AG08395 (cell line): ENCODE measurements at places on chromosomes 5 and 9.

- DNase-seq, result no peak
Measured at GRCh38 chr5:133698646-133699526, 86.5 kb upstream of the FSTL4 start.

DNA sequence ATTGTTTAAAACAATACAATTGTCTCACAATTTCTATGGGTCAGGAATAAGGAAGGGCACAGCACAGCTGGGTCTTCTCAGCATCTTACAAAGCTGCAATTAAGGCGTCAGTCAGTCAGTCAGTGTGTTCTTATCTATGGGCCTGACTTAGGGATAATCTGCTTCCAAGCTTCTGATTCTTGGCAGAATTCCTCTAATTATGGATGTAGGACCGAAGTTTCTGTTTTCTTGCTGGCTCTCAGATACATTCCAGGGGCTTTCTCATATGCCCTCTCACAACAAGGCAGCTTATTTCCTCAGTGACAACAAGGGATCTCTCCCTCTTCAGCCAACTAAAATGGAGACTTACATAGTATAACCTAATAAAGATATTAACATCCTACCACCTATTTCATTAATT, 1925.3 kb upstream of the ACO1 start:
- DNase-seq, result no peak

DNA sequence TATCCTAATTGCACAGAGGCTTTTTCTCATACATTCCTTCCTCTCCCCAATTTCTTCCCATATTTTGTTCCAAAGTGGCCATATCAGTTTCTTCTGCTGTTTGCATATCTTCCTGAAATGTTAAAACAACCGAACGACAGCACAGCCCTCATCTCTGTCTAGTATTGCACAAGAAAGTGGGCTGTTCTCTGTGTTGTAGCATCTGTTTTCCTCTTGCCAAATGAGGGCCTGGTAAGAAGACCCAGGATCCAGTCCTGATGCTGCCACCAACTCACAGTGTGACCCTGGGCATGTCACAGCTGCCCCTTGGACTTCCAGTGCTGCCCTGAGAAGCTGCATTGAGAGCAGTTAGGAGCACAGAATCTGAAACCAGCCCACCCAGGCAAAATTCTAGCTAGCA, 4.1 kb downstream of the SLC31A2 start:
- no peak for DNase-seq

GRCh38 chr9:20042128-20042711, 253.4 kb upstream of the SLC24A2 start:
- no peak for DNase-seq

- no peak for DNase-seq
Measured at GRCh38 chr5:137023371-137023770, 475.8 kb downstream of the SPOCK1 start.

- no peak for DNase-seq
Measured at GRCh38 chr9:99783799-99784198, 37.9 kb upstream of the NR4A3 start.

DNA sequence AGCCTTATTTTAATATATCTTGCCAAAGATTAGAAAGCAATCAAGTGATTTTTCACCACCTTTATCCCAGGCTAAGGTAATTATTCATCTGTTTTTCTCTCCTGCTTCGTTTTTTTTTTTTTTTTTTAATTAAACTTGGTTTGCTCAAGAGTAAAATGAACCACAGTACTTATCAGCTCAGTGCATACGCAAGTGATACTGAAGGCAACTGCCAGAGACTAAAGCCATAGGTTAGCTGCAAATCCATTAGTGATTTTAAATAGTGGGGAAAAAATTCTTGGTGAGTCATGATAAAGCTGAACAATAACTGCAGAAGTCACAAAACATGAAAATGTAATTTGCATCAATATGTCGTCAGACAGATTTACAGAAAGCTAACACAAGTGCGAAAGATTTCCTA, 829.1 kb downstream of the PTPRD start:
- DNase-seq, result no peak

GRCh38 chr9:115118879-115119218, 892 bp upstream of the TNC start:
- peak; percentile 85 for DNase-seq

DNA sequence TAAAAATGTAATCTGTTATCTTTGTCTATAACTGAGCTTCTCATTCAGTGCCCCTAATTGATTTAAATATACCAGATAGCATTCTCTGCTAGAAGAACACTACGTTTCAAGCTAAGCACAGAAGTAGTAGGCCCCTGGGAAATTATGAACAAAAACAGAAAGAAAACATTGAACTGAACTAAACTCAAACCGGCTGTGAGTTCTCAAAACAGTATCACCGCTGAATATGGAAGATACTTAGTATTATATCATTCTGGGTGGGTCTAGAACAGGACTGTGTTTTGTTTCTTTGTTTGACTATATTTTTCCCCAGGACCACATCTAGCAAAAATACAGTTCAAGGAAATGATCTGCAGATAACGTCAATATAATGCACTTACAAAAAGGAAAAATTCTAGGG, 95.1 kb upstream of the HMHB1 start:
- no peak for DNase-seq

DNA sequence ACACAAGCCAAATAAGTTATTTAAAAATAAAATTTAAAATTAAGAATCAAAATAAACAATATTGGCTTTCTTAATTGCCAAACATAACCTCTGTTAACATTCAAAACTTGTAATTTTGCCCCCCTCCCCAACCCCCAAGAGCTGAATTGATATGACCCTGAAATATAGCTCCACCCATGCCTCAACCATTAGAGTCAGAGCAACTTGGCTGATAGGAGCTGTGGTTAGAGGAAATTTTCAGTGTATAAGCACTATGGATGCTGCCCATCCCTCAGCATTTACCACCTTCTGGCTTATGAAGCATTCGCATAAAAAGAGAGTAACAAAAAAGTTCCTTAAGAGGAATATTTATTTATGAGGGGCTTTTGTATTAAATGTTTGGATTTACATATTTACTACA, 6.1 kb downstream of the POC5 start:
- no peak for DNase-seq

DNA sequence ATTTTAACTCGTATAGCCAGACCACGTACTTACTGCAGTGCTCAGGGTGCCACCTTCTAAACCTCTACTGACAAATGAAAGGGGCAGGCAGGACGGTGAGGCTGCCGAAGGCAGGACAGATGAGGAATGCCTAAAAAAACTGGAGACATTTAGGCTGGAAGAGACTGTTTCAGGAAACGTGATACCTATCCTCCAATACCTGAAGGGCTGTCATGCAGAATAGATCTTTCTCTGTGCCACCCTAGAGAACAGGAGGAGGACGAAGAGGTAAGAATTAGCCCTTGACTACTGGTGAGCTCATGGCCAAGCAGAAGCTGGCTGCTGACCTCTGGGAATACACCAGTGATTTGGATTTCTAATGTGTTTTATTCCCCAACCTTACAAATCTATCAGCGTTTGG, 139.4 kb downstream of the EFNA5 start:
- no peak for DNase-seq

- DNase-seq, result peak; percentile 90
Measured at GRCh38 chr9:127723444-127723843, 7.6 kb downstream of the TTC16 start.

GRCh38 chr5:176360894-176361436, 599 bp downstream of the KIAA1191 start:
- DNase-seq, result peak; percentile 6

GRCh38 chr5:124941051-124942049, 194.9 kb upstream of the ZNF608 start:
- DNase-seq, result no peak

DNA sequence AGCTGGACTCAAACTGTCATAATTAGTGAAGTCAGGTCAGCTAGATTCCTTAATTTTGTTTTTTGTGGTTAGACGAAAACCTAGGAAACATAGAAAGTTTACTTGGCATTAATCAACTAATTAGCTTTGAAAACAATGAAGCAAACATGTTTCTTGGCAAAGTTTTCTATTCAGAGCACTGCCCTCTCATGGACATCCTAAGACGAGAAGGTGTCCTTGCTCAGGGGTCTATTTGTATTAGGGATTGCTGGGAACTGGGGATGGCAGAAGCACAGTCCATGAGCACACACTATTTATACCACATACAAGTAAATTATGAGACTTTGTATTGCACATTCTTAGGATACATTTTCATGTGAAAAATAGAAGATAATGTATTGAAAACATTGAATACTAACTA, 49.7 kb downstream of the POC5 start:
- no peak for DNase-seq

- peak; percentile 12 for DNase-seq
Measured at GRCh38 chr5:61023131-61023530, 78.1 kb downstream of the NDUFAF2 start.

- DNase-seq, result no peak
Measured at GRCh38 chr9:77402286-77402685, 225.0 kb downstream of the VPS13A start.

DNA sequence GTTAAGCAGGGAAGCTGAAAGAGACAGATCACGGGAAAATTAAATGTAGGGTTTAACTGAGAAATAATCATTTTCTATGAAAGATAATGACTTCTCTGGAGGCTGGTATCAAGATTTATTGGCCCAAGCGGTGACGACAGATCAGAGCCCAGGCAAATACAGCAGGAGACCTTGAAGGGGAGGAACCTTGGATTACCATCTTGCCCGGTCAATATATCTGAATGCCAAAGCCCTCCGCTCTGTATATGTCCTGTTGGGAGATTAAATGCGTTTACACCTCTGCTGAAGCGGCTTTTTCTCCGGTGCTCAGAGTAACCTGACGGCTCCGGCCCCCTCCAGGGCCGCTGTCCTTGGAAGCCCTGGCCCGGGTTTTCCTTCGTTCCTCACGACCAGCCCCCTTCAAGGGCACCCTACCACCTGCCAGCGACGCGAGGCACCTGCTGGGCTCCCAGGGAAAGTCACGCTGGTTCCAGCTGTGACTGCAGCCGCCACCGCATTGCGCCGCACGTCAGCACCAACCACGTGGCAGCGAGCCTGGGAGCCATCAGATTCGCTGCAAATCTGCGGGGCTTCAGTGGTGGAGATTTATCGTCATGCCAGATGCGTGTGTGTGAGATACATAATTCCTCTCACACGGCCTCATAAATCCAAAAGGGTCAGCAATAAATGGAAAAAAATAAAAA, 4.4 kb upstream of the QSOX2 start:
- DNase-seq, result peak; percentile 21

DNA sequence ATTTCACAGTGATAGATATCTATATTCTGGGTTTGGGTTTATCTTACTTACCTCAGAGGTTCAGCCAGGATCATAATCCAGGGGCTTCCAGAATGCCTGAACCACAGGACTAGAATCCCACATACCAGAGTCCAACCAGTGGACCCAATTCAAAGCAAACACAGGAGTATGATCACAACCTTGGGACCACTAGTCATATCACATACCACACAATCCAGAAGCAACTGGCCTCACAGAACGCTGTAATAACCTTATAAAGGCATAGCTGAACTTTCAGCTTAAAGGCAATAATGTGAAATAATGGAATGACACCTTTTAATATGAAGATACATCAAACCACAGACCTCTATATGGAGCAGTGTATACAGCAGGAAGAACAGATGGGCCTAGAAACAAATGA, 25.3 kb downstream of the RAPGEF6 start:
- DNase-seq, result no peak

DNA sequence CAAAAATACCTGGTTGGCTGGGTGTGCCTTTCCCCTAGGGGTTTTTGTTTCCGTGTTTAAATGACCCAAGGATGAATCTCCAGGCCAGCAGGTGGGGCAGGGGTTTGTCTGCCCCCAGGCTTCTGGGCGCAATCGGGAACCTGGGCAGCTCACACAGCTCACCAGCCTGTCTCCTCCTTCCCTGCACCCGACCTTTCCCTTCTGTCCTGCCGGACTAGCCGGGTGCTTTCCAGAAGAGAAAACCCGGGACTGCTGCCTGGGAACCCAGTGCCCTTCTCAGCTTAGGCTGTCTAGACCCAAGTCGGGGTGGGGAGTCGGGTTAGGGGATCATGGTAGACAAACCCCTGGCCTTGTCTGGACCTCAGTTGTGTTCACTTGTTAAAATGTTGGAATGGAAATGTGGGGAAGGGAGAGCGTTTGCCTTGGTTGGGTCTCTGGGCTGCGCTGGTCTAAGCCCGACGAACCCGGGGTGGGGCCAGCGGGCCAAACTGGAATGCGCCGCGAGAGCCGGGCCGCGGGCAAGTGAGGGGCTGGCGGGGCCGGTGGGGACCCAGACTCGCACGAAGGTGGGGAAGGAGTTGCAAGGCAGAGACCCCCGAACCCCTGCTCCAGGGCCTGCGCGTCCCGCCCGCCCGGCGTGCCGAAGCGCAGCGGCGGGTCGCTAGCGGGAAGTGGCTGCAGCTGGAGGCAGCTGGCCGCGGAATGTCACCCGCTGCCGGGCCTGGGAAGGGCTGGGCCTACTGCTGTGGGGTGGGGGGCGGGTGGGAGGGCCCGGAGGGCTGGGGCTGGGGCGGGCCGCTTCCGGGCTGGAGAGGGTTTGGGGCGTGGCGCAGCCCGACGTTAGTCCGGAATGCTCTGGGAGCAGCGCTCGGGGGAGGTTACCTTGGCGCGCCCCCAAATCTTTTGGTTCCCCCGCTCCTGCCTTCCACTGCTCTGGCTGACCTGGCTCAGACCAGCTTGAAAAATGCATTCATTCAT, 84.6 kb downstream of the DAB2IP start:
- peak; percentile 75 for DNase-seq

DNA sequence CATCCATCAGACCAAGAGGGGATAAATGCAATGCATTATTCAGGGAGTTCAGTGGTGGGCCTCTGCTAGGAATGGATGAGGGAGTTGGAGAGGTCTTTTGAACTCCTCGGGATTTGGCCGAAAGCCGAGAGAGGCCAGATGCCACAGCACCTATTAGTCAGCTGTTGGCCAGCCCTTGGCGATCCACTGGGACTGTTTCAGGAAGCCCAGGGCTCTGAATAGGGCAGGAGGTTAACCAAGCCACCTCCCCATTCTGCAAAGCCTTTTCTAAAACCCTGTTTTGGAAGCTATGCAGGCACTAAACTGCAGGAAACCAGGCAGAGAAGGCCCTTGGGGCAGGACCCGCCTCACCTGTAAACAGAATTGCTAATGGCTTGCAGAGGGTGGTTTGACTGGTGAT, 37.8 kb downstream of the ASTN2 start:
- DNase-seq, result no peak

GRCh38 chr5:181047921-181048320, 7.9 kb downstream of the BTNL9 start:
- DNase-seq, result no peak

GRCh38 chr5:42993516-42994245, 46.4 kb downstream of the ANXA2R start:
- peak; percentile 5 for DNase-seq

DNA sequence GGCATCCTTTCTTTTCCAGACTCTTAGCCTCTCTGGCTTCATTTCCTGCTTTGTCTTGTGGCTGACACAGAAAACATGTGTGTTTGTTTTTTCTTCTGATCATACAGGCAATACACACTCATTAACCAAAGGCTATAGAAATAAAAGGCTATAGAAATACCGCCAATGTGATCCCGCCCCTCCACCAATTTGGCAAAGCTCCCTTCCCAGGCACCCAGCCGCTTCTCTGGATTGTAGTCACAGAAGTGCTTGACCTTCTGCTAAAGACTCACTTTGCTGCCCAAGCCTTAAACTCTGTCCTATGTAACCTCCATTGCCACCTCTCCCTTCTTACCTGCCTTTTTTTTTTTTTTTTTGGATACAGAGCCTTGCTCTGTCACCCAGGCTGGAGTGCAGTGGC, 5.3 kb downstream of the TXNDC15 start:
- no peak for DNase-seq

GRCh38 chr5:45260292-45260691, 435.9 kb downstream of the HCN1 start:
- no peak for DNase-seq
